ENCODE measurements at places on chromosomes 1 and 21.

DNA sequence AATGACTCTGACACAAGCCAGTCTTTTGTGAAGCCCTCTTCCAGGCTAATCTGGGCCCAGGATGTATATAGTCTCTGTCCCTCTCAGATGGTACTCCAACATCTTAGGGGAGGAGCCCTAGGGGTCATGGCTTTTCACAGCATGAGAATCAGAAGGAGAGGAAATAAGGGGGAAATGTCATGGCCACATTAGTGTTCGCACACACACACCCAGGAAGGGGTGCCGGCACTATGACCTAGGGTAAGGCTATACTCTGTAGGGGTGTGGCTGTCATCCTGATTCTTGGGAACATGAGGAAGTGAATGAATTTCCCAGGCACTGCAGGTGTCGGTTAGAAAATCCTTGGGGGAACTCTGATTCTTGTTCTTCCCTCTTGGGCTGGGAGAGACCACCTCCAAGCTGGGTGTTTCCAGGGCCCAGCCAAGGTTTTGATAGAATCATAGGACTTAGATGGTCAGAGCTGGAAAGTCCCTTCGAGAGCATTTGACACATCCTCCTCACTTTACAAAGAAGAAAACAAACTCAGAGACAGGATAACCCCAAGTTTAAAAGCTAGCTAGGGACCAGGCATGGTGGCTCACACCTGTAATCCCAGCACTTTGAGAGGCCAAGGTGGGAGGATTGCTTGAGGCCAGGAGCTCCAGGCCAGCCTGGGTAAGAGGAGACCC is 22.0 kb downstream of the GFI1 start:
- DNase-seq: no peak

- DNase-seq: no peak
These were observed 7.8 kb upstream of the MMEL1 start for GRCh38 chr1:2640626-2641025.

DNA sequence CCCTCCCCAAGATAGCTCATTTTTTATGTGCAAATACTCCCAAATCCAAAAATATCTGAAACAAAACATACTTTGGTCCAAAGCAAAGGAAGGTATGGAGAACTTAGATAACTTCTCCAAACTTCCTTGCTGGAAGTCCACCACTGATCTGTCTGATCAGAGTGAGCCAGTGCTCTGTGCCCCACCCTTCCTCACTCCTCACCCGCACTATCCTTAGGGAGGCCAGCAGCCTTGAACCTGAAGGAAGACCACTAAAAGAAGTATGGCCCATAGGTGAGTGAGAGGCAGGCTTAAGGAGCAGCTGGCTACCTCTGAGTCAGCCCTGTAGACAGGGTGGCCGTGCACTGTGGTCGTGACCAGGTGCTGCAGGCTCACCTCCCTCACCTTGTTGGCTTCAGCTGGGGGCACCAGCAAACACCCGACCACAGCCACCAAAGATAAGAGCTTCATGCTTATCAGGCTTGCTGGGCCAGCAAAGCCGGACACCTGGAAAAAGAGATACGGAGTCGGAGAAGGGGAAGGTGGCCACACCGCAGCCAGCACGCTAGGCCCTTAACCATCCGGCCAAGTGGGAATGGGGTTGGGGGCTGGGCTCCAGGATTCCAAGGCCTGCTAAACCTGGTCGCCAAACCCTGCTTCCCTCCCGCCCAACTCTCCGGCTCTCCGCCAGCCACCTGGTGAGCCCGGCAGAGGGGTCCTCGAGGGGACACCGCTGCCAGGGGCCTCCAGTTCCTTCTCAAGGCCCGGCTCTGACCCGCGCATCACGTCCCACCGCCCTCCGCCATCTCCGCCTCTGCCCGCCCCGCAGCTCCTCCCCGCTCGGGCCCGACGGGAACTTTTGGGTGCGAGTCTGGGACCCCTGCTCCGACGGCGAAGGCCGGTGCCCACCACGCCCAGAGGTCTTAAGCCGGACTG is 543 bp downstream of the TMEM9 start:
- peak; percentile 16 for DNase-seq

DNA sequence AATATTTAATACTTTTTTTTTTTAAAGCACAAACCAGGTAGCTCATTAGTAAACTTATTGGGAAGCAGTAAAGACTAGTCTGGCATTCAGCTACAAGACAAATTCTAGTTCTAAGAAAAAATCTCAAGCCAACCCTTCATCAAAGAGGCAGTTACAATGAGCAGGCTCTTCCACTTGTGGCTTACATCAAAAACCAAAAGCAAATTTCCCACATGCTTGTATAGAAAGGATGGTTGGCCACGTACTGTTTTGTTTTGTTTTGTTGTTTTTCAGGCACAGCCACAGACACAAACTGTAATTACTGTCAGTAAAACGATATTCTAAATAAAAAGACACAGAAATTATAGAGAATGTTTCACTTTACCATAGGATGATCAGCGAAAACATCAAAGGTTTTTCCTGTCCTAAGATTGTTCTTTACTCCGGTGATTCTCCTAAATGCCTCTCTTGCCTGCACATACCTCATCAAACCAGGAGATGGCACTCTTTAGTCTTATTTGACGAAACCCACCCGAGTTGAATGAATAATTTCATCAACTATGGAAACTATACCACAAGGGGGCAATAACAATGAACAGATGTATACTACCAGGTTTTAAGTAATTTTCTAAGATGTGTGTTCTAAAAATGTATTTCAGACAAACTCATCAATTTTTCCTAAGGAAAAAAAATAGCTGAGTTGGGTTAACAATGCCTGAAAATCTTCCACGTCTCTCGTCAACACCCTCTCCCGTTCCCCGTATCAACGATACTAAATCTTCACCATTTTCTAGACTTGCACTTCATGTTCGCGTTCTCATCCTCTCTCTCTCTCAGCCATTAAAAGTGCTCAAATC is 26.9 kb downstream of the RPL5 start:
- peak; percentile 86 for DNase-seq

DNA sequence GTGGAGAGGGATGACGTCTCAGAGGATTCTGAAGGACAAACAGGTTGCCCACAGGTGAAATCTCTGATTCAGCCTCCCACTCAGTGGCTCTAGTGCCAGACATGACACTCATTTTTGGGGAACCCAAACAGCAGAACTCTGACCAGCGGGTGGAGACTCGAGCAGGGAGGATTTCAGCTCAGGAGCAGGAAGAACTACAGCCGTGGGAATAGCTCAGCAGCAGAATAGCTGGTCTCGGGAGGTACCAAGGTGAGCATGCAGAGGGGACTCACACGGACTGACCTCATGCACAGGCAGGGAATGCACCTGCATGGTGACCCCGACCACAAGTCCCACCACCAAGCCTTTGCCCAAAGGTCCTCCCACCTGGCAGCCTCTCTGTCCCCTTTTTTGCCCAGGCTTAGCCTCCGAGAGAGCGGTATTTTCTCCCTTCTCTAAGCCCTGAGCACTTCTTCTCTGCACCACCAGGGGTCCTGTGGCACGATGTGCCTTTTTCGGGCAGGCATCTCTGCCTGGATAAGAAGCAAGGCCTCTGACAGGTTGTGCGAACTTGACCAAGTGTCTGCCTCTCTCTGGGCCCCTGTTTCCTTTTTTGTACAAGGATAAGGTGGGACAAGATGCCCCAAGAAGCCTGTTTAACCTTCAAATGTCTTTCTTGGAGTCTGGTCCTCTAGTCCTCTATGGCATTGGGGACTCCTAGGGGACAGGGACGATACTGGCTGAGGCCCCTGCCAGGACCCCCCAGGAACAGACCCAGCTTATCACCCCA is 8.8 kb upstream of the FGR start:
- peak; percentile 77 for DNase-seq

DNA sequence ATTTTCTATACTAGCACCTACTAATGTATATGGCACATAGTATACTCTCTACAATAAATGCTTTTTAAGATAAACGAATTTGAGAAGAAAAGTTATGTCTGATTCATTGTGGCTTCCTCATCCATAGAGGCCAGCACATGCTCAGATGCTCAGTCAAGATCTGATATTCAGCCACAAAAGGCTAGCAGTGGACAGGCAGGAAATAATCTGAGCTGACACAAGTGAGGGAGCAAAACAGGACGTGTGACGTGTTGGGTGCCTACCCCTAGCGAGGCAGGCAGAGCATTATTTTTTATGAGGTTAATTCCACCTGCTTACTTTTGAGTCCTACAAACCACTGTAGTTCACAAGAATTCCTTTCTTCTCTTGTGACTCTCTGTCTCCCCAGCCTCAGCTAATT is 550.9 kb downstream of the SMYD3 start:
- no peak for DNase-seq

- DNase-seq: no peak
These were observed 349.7 kb upstream of the C1orf87 start for GRCh38 chr1:60423146-60423780.

DNA sequence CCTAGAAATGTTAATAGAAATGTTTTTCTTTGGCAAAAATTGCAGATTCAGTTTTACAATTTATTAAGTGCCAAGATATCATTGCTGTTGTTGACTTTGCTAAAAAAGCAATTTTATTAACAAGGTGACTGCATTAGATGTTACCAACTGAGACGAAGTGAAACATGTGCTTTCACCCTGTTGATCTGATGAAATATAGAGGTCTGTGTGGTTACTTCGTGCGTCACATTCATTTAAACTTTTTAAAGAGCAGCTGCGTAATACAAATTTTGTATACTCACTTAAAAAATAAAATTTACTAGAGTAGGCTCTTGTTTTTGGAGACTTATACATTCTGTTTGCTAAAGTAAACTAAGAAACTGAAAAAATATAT is 465.7 kb downstream of the USP25 start:
- DNase-seq: peak; percentile 66

DNA sequence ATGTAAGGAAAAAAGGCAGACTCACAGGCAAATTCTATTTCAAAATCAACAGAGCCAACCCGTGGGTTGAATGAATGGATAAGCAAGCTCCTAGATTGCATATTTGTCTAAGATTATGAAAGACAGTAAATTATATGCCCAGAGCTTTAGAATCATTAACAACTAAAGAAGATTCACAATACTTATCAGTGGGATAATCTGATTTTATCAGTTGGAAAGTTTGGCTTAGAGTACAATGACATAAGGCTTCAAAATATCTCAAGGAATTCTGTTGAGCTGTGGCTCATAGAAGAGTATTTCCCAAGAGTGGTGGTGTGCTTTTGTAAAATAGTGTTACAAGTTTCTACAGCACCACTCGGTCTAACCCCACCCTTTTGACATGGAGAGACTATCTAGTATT is 85.5 kb downstream of the ADAMTS1 start:
- DNase-seq: no peak

GRCh38 chr1:70738624-70739023 is 309.0 kb downstream of the PTGER3 start:
- DNase-seq: no peak

- DNase-seq: no peak
These were observed 177.7 kb upstream of the EDN2 start for GRCh38 chr1:41662061-41662764.

DNA sequence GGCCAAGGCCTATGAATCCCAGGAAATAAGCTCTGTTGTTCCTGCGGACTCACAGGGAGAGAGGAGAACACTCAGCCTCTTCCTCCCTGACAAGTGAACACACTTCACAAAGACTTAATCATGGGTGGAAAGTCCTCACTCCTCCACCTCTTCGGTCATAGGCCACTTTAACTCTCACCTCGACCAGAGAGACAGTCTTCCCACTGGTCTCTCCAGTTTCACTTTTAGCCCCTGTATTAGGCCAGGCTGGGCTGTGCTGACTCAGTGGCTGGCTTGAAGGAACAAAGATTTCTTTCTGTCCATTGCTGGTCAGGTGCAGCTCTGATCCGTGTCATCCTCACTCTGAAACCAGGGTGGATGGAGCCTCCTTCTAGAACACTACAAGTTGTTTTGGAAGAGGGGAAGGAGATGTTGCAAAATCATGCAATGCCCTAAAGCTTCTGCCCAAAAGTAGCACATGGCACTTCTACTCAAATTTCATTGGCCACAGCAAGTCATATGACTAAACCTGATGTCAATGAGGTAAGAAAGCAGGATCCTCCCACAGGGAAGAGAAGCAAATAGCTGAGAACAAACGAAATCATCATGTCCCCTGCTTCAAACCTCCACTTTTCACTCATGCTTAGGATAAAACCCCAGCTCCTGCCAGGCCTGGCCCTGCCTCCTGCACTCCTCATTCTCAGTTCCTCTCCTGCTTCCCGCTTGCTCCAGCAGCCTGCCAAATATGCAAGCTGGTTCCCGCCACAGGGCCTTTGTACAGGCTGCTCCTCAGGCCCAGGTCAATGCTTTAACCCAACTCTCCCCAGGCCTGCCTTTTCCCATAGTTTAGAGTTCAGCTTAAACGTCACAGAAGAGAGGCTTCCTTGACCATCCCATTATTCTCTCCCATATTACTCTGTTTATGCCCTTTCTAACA is 150.5 kb upstream of the RUNX3 start:
- DNase-seq: peak; percentile 84

- DNase-seq: peak; percentile 35
These were observed 107.0 kb downstream of the TGFBR3 start for GRCh38 chr1:91778964-91779363.

GRCh38 chr1:174569240-174569639 is 121.5 kb downstream of the GPR52 start:
- DNase-seq: no peak

DNA sequence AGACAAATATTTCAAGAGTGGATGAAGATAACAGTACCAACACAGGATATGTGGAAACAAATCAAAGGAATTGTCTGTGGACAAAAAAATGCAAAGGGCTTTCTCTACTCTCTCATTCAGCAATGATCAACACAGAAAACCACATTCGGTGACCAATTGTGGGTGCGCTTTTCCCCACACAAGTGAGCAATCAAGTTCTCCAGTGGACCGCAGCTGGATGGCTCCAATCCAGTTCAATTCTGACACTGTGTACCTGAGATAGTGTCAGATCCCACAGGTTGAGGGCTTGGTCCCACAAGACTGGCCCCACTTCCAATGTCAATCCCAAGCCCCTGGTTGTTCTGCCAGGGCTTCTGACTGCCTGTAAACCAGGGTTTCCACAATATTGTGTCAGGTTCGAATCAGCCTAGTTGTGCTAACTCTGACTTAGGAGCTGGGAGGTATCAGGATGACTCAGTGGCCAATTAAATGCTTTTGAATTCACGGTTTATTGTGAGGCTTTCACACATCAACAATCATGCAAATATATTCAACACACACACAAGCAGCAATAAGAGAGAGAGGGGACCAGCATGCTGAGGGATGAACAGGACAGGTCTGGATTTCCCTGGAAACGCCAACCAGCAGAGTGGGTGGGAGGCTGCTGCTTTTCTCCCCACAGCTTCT is 87.0 kb upstream of the BTG3 start:
- DNase-seq: no peak

DNA sequence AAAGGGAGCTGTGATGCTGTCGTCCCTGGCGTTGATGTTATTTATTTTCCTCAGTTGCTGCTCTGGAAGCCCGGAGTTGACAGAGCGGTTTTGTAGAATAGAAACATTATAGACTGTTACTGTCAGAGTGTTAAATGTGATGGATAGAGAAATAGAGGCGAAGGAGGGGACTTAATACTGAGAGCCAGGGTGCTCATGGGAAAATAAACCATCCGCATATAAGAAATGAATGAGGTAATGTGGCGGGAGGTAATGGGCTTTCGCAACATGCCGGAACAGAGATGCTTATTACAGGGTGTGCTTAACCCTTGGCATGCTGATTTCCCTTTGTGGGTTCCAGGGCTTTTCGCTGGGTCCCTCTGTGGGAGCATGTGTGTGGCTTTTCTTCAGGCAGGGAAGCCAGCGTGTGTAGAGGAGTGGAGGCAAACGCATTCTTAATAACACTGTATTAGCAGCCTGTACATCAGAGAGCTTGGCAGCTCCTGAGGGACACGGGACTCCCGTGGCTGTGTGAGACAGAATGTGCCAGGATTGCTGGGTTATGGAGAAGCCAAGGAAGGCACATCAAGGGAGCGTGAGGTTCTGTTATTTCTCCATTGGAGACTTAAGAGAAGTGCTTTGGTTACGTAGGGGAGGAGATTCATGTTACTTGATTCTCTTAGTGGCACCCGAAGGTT is 141.0 kb downstream of the PBX1 start:
- DNase-seq: no peak
